C1 segment of cervical spinal cord (tissue), 14 donors: ENCODE measurements at places on chromosomes 4 and X.

DNA sequence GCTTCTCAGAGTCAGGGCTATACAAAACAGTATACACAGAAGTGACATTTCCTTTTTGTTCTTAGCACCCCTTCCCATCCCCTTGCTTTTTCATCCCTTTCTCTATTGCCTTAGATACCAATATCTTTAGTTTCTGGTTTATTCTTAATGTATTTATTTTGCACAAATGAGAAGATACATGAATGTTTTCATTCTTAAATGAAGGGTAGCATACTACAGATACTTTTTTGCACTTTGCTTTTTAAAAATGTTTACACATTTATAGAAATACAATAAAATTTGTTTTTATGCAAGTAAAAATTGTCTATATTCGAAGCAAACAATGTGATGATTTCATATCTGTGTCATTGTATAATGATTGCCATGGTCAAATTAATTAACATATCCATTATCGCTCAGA, 33.1 kb downstream of the TSPAN7 start:
- DNase-seq, result no peak

- no peak for DNase-seq
Measured at GRCh38 chr4:187814737-187815465, 180.7 kb upstream of the ZFP42 start.

GRCh38 chr4:17324386-17324830, 187.5 kb downstream of the QDPR start:
- no peak for DNase-seq

DNA sequence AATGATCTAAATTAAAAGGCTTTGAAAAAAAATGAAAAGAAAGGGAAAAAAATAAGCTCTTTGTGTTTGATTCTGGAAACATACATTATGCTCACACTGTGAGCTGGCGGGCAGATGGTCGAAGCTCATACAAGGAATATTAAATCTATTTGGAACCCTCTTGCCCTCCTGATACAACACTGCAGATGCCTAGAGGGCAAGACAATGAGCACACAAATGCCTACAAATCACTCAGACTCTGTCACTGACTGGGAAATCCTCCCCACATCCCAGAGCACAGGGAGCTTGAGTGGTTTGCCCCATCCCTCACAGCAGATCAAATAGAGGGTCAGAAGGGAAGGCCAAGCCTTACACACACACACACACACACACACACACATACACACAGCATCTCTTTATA, 320.4 kb downstream of the HNRNPD start:
- DNase-seq, result no peak

DNA sequence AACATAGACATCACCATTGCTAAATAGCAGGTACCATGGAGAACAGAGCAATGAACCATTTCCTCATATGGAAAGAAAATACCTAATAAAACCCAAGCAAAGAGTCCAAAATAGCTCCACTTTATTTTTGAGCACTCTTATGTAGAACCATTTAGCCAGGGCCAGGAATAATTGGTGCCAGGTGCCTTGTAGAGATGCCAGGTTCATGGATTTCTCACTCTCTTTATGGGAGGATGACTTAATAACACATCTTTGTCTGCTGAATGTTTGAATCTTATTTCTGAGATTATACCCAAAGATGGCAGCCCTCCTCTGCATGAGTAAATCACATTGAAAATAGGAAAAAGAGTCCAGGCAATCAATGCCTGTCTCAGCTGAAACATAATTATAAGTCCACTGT, 212.3 kb upstream of the SFRP2 start:
- no peak for DNase-seq

DNA sequence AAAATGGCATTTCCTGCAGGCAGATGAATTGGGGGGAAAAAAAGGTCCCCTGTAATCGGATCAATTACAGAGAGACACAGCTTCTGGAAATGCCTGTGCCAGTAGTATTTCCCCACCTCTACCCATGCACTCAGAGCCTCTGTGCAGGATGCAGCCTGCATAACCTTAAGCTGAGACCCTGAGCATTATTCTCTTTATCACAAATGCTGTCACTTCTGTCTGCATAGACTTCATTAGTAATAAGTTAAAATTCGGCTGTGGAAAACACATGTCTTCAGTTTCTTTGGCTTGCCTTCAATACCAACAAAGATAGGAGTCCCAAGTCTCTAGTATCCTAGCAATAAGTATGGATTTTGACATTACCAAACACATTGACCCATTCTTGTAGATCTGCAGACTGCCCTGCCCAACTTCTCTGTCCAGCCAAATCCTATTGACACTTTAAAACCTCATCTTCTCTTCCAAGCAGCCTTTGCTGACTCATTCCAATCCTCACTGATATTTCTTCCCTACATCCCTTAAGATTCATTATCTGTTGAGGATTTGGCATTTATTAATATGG, 70.8 kb downstream of the LUZP4 start:
- no peak for DNase-seq

DNA sequence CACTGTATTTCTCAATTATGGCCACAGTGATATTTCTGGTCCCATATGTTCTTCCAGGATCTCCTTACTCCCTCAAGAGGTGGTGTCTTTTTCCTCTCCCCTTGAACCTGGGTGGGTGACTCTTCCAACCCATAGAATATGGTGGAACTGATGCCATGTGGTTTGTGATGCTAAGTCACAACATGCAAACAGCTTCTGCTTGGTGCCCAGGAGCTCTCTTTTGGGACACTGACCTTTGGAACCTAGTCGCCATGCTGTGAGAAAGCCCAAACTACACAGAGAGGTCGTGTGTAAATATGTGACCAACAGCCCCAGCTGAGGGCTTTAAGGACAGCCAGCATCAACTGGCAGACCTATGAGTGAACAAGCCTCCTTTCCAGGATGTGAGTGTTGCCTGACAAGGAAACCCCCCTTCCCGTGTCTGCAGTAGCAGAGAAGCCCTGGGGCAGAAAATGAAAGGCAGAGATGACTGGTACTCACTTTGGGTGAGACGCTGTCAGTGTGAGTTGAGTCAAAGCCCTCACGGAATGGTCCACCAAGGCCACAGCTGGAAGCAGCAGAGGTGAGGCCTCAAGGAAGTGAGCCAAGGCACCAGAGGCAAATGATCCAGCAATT, 223.4 kb downstream of the BCOR start:
- no peak for DNase-seq

DNA sequence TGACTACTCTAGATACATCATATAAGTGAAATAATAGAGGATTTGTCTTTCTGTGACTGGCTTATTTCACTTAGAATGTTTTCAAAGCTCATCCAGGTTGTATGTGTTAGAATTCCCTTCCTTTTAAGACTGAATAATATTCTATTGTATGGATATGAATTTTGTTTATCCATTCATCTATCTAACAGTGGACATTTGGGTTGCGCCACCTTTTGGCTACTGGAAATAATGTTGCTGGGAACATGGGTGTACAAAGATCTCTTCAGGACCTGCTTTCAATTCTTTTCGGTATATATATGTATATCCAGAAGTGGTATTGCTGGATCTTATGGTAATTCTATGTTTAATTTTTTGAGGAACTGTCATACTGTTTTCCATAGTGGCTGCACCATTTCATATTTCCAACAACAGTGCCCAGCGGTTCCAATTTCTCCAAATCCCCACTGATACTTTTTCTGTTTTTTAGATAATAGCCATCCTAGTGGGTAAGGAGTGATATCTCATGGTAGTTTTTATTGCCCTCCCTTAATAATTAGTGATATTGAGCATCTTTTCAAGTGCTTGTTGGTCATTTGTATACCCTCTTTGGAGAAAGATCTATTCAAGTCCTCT, 3.4 kb upstream of the SCD5 start:
- no peak for DNase-seq

- DNase-seq, result no peak
Measured at GRCh38 chr4:38149997-38150671, 189.9 kb downstream of the PTTG2 start.

GRCh38 chrX:31540313-31540712, 468.5 kb upstream of the FTHL17 start:
- DNase-seq, result no peak

DNA sequence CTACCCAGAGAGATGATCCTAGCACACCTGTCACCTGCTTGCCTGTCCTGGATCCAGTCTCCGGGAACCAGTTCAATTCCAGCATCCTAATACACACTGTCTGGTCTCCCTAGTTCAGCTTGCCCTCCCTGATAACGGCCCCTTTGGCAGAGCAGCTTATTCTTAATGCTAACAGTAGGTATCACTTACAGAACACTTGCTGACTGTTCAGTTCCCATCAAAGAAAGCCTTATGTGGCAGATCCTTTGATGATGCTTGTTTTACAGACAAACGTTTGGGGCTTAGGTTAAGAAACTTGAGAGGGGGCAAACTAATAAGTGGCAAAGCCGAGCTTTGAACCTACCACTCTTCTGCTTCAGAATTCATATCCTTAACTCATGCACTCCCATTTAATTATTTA, 890 bp downstream of the RASSF6 start:
- no peak for DNase-seq

DNA sequence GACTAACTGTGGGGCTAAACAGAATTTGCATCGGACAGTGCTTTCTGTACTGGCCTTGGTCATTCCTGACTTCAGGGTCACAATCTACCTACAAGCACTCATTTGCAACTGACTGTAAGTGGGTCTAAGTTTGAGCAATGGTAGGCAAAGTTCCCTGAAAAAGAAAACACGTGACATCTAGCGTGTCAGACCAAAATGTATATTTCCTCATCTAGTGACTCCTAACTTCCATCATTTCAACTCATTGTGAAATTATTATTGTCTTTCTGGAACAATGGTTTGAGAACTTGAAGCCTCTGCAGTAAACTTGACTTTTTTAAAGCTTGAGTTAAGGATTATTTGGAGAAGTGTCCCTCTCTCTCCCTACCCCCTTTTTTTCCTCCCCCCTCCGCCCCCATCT, 113.6 kb downstream of the MID1 start:
- no peak for DNase-seq
